ENCODE measurements at places on chromosomes 2 and 18. TPM values are rescaled to one million over a fixed set of nuclear protein-coding genes. Genes with fewer than 3 reads are reported as not detected.

DNA sequence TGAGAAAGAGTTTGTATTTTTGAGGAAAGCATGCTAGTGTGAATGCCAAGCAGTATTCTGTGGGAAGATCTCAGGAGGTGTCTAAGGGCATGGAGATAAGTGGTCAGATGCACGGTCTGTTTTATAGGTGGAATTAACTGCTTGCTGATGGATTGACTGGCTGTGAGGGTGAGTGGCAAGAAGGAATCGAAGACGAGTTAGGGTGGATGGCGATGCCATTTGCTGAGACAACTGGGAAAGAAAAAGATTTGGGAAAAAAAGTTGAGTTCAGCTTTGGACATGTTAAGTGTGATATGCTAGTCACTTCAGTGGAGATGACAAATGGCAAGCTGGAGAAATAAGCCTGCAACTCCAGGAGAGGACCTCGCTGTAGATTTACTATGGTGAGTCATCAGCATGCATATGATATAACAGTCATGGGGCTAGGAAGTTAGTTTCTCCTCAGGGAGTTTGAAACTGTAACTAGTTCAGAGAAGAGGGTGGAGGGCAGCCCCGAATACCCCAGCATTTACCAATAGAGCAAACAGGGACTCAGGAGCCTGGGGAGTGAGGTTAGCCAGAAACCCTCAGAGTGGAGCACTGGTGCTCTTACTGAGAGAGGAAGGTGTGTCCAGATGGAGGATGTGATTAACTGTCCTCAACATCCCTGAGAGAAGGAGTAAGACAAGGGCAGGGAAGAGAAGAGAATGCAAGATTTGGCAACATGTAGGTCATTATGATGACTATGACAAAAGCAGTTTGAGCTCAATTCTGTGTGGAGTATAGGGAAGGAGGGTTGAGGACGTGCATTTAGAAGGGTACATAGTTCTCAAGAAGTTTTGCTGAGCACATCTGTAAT, 2.0 kb upstream of the HK2 start:
- DNase-seq = no peak

Gene FOXD4L1
- total RNA-seq = not detected

DNA sequence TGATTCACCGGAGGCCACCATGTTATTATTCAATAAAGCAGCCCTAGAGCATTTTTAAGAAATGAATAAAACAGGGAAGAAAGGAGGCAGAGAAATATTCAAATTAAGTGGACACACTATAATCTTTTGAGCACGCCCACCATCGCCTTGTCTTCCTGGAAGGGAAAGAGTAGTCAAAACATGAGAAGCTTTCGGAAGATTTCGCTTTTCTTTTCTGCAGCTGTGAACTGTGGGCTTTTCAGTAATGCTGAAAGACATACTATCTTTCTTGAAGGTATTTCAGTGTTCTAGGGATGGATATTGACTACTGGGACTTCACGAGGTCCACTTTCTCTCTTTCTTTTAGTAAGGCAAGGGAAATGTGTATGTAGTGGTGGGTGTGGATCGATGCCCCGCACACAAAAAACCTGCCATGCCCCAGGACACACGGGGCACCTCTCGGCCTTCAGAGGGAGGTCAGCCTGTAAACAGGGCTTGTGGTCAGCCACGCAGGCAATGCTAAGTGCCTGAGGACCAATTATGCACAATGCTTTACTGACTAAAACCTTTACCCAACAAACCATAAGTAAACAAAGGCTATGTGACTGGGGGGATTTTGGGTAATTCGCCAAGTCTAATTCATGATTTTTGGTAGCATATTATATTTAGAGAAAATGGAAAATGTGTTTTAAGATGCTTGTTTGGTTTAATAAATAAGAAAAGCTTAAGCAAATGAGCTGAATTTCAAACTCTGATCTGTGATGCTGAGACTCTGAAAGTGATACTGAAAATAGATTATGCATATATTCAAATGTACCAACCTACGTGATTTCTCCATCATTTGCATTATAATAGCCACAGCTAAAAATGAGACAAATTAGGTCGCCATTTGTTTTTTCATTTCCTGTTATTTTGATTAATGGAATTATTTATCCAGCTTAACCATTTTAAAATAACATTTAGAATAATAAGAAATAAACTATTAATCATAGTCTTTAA, 130.5 kb downstream of the ZNF516 start:
- DNase-seq = no peak

GRCh38 chr2:9919512-9919911, 32.0 kb upstream of the GRHL1 start:
- no peak for DNase-seq

Gene ABCG8
- total RNA-seq = not detected

Gene RGPD4
- 0.37 TPM for total RNA-seq

DNA sequence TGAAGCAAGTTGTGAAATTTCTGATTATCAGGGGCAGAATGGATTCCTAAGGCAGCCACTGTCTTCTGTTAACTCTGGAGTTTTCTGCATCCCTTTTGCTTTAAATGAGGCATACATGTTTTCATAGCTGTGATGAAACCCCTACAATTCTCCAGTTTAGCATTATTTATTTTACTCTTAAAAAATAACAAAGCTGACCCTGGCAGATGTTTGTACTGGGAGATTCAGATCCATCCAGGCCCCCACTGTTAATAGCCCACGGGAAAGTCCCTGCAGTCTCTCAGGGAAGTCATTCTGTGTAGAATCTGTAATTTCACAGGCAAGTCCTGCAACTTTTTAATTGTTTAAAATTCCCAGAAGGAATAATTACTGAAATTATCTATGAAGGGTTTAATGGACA, 353 bp upstream of the SULT1C4 start:
- DNase-seq = no peak

DNA sequence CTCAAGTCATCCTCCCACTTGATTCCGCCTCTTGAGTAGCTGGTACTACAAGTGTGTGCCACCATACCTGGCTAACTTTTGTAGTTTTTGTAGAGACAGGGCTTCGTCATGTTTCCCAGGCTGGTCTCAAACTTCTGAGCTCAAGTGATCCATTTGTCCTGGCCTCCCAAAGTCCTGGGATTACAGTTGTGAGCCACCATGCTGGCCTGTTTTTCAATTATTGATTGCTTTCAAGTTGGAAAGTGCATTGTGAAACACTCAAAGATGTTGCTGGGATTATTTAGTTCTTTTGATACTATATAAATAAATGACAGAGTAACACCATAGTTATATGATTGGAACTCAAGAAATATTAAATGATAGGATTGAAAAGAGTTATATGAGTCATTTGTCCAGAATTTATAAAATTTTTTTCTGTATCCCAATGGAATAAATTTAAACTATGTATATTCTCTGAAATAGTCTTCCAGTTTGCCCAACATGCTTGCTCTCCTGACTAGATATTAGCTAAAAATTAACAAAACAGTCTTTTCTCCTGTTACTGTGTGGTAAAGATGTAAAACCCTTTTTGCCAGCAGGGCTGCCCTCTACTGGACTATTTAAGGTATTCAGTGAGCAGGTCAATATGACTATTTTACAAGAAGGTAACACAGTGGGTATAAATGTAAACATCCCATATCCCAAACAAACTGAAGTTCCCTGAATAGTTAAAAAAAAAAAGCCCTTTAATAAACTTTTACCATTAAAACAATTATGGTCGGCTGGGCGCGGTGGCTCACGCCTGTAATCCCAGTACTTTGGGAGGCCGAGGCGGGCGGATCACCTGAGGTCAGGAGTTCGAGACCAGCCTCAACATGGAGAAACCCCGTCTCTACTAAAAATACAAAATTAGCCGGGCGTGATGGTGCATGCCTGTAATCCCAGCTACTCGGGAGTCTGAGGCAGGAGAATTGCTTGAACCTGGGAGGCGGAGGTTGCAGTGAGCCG, 42.7 kb downstream of the ACSL3 start:
- DNase-seq = no peak

GRCh38 chr2:173914055-173914927, 50.9 kb downstream of the SP3 start:
- DNase-seq = no peak

Gene TNFAIP6
- 4.4 TPM for total RNA-seq

- DNase-seq = no peak
Observed at GRCh38 chr2:73112026-73112912, 479 bp downstream of the RAB11FIP5 start.

- DNase-seq = no peak
Observed at GRCh38 chr2:4190548-4190947, 487.2 kb downstream of the DCDC2C start.

DNA sequence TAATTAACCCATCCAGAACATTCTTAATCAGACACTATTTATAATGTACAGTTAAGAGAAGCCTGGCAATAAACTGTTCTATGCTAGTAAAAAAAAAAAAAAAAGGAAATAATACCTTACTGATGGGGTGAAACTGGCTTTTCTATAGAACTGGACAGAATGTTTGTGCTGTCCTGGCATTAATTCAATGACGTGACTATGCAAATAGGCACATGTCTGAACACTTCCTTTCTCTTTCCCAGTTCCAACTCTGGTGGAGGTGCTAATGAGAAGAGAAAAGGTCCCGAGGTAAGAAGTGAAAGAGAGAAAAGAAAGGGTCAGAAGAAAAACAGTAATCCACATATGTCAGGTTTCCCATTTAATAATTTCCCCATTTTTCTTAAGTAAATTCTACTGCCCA, 508.4 kb downstream of the ZEB2 start:
- no peak for DNase-seq

GRCh38 chr2:238136820-238137537, 1.5 kb upstream of the KLHL30 start:
- DNase-seq = peak; percentile 93

DNA sequence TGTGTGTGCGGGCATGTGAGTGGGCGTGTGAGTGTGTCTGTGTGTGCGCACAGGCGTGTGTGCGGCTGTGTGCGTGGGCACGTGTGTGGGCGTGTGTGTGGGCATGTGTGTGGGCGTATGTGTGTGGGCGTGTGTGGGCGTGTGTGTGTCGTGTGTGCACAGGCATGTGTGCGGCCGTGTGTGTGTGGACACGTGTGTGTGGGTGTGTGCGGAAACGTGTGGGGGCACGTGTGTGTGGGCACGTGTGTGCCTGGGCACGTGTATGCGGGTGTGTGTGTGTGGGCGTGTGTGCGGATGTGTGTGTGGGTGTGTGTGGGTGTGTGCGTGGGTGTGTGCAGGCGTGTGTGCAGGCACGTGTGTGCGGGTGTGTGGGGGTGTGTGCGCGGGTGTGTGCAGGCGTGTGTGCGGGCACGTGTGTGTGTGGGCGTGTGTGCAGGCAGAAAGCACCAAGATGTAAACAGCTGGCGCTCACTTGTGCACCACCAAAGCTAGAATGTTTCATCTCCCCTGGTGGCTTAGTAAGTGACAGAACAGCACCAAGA, 31.2 kb upstream of the ALKAL2 start:
- DNase-seq = no peak

Gene APLF
- total RNA-seq = 9.2 TPM

Gene CCDC74B
- 1.5 TPM for total RNA-seq

Gene OSR1
- total RNA-seq = 74.0 TPM

Gene ARHGEF33
- 0.48 TPM for total RNA-seq

Gene ANKRD36C
- 37.2 TPM for total RNA-seq

Gene GCG
- not detected for total RNA-seq

- DNase-seq = no peak
Observed at GRCh38 chr18:44568342-44568741, 112.3 kb upstream of the SETBP1 start.

Gene SKA1
- total RNA-seq = 0.51 TPM

Gene WNT6
- 0.23 TPM for total RNA-seq

DNA sequence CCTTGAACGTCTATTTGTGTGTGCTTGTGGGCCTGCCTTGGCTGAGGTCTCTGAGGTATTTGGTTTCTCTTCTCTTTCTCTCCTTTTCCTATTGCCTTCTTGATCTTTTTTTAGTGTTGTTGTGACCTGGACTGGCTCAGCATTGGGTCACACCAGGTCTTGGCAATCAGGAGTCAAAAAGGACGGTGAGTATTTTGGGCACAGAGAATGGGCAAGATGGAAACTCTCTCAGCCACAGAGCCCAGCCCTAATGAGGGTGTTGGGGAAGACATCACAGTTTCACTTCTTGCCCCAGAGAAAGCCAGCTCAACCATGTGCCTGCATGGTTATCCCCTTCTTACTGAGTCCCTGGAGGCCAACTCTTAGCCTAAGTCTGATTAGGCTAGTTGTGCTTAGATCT, 13.7 kb upstream of the INO80C start:
- DNase-seq = no peak

Gene ABCB11
- 0.09 TPM for total RNA-seq

DNA sequence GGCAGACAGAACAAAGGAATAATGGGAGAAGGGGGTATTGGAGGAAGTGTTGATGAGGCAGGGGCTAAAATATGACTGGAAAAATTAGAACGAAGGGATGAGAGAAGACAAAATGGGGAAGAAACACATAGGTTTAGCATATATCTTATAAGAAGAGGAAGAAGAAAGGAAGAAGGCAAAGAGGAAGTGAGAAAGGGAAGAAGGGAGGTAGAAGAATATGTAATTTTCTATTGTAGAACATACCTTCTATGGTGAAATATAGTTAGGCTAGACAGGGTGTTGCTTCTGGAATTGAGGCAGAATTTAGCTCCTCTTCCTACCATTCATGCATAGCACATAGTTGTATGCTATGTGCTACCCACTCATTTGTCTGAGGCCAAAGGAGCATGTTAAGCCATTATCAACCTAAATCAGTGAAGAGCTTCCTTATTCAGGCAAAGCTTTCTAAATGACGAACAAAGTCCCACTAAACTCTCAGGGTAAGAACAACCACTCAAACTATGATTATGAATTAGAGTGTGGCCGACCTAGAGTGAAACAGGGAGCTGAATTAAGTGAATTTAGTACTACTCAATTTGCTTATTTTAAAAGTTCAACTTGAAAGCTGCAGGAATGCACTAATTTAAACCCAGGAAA, 180.9 kb upstream of the GALNT5 start:
- no peak for DNase-seq

GRCh38 chr2:239339726-239340601, 60.9 kb downstream of the HDAC4 start:
- no peak for DNase-seq

DNA sequence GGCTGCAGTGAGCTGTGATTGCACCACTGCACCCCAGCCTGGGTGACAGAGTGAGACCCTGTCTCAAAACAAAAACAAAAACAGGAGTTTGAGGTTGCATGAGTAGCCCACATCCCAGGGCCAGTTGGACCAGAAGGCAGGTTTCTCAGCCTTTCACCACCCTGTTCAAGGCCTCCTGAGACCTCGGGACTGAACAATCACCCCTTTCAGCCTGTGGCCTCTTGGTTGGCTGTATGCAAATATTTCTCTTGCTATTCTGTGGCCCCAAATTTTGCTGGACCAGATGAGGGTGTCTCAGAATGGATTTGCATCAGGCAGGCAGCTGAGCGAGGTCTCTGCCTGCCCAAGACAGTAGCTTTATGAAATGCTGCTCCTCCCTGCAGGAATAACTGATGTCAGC, 56.9 kb downstream of the DPYSL5 start:
- no peak for DNase-seq
